Cardiac fibroblast (primary cell): ENCODE measurements at places on chromosomes 1 and 21.

DNA sequence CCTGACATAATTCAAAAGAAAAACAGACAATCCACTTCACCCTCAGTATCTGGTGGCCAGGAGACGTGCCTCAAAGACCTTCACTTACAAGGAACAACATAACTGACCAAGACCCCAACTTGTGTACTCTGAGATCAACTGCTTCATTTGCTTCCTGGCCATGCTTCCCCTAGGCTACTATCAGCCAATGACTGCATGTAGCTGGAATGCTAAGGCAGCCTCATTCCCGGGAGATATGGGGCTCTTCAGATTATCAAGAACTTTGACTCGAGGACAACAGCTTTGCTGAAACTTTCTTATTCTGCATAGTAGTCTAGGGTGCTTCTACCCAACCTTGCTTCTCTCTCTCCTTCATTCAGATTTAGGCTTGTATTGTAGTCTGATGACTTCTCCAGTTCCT lies 11.7 kb upstream of the UCK2 start:
- DNase-seq, result no peak

GRCh38 chr1:215273838-215274516 lies 191.4 kb downstream of the KCNK2 start:
- DNase-seq, result peak; percentile 65

GRCh38 chr1:116738673-116739370 lies 15.4 kb upstream of the CD2 start:
- DNase-seq, result no peak

DNA sequence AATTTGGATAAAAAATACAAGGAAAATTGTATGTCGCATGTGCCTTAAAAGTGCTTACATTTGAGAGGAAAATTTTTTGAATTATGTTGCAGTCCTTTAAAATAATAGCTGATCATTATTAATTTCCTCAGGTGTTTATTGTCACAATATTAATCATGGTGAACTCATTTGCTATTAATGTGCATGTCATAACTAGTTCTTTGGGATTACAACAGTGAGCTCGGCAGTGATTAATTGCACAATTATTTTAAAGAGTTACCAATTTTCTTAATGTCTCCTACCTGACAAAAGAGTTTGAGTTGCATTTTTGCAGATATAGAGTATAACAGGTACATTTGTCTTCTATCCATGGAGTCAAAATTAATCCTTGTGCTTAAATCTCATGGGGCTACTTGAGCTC lies 854.3 kb downstream of the BRINP3 start:
- DNase-seq, result no peak

GRCh38 chr1:248798791-248799190 lies 26.9 kb downstream of the SH3BP5L start:
- no peak for DNase-seq

- no peak for DNase-seq
These were observed 12.7 kb downstream of the CD34 start for GRCh38 chr1:207898260-207898659.

DNA sequence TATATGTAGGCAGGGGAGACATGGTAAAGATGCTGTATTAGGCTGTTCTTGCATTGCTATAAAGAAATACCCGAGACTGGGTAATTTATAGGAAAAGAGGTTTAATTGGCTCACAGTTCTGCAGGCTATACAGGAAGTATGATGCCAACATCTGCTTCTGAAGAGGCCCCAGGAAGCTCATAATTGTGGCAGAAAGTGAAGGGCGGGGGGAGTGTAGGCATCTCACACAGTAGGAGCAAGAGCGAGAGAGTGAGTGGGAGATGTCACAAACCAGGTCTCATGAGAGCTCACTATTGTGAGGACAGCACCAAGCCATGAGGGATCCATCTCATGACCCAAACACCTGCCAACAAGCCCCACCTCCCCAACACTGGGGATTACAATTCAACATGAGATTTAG lies 21.1 kb downstream of the MAN1A2 start:
- no peak for DNase-seq

- DNase-seq, result peak; percentile 58
These were observed 258.3 kb downstream of the OLFM3 start for GRCh38 chr1:101738475-101738874.

DNA sequence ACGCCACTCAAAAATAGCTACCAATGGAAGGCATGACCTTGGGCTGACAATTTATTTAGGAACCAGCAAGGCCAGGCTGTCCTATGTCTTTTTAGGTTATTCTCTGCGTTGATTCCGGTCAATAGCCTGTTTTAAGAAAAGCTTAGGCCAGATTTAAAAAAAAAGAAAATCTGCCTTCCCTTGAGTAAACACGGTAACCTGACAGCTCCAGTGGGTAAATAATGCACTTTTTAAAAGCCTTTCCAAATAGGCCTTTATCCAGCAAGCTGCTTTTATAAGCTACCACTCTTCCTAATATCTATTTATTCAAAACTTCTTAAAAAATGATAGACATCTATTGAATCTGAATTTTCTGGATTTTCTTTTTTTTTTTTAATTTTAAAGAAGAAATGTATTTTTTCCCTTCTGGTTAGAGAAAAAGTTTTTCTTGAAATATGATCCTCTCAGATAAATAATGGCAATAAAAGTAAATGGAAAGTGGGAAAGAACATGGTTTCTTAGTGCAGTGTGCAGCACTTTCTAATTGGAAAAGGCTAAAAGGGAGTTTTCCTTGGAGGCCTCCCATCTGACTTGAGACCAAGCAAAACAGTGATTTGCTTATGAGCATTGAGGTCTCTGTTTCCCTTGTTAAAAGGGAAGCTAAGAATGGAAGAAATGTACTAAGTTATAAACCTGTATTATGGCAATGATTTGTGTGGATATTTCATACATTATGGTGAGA lies 281.0 kb upstream of the RUNX1 start:
- no peak for DNase-seq

GRCh38 chr1:162060314-162060713 lies 9.2 kb upstream of the NOS1AP start:
- no peak for DNase-seq

DNA sequence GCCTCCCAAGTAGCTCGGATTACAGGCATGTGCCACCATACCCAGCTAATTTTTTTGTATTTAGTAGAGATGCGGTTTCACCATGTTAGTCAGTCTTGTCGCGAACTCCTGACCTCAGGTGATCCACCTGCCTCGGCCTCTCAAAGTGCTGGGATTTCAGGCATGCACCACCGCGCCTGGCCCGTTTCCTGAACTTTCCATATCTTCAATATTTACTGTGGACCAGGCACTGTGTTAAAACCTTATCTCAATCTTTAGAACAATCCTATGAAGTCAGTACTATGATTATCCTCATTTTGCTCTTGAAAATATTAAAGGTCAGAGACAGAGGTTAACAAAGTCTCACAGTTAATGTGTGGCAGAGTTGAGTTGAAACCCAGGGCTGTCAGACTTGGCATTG lies 1.6 kb upstream of the ADCY10 start:
- no peak for DNase-seq

DNA sequence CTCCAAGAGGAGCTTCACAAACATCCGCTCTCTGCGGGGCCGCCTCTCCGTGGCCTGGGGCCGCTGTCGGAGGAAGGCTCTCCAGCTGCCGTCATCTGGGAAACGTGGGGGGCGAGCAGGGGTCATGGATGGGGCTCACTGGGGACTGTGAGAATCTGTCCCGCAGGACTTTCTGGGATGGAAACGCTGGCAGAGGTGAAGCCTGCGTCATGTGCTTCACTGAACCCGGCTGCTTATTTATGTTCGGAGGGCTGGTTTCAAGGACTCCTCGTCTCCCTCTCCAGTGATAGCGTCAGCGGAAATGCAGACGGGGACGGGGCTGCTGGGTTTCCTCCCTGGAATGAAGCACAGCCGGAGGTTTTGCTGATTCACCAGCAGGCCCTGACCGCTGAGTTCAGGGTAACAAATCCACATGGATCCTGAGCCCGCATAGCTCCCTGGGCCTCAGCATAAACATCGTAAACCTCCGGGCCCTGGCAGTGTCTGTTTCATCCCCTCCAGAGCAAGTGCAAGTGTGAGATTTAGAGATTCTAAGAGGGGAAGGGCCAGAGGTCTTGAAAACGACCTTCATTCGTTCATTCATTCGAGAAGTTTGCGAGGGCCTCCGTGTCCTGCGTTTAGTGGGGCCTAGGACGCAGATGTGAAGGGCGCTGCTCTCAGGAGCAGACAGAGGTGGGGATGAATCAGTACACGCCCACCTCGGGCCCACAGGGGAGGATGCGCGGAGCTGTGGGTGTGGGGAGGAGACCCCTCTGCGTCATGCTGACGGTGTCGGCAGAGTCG lies 7.0 kb upstream of the POFUT2 start:
- DNase-seq, result peak; percentile 99

DNA sequence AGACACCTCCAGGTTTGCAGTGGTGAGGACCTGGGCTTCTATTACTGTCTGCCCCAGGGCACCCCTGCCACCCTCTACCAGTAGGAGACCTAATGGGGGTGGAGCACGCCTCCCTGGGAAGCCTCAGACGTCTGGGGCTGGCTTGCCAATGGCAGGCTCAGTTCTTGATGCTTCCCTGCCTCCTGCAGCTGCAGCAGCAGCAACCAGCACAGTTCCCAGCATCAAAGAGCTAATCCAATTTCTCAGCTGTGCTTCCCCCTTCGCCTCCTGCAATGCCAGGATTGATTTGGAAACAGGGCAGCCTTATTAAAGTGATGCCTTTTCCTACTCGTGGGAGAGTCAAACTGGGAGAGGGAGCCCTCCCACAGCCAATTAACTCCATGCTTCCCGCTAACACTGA lies 8.2 kb downstream of the SYT2 start:
- no peak for DNase-seq

GRCh38 chr1:155934936-155935590 lies 850 bp upstream of the KHDC4 start:
- DNase-seq, result no peak
